ENCODE measurements at places on chromosomes 11 and 22. TPM values are rescaled to one million over a fixed set of nuclear protein-coding genes. Genes with fewer than 3 reads are reported as not detected.

MCAM gene
- total RNA-seq = 130 TPM

RTN4RL2 gene
- total RNA-seq = 19.2 TPM

MRGPRF gene
- total RNA-seq = 43.8 TPM

MCAT gene
- 29.3 TPM for total RNA-seq

MLC1 gene
- 0.43 TPM for total RNA-seq

MMP8 gene
- not detected for total RNA-seq

LIF gene
- total RNA-seq = 17.8 TPM

SAA4 gene
- total RNA-seq = 0.40 TPM

RRM1 gene
- 34.6 TPM for total RNA-seq

ROBO3 gene
- 12.9 TPM for total RNA-seq

GALNT18 gene
- 20.0 TPM for total RNA-seq

NCR3LG1 gene
- total RNA-seq = 8.2 TPM

CD248 gene
- 34.7 TPM for total RNA-seq

Data from mucosa of gallbladder (tissue), 1 donor.